ENCODE measurements at places on chromosomes 11 and 22.

- DNase-seq: peak; percentile 80
Measured at GRCh38 chr11:10669258-10670033, 24.1 kb downstream of the IRAG1 start.

- DNase-seq: no peak
Measured at GRCh38 chr11:2440646-2441045, 3.7 kb downstream of the TRPM5 start.

DNA sequence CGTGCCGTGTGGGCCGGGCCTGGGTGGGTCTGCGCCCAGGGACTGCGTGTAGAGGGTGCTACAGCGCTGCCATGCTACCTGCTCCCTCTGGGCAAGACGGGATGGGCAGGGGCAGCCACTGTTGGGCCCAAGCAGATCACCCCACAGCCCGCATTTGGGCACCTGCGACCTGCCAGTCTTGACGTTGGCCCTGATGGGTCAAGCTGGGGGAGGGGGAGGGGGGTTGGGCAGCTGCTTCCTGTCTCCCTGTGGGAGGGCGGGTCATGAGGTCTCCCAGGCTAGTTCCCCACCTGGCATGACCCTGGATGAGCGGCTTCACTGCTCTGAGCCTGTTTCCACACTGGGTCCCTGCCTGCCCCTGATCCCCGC, 2.8 kb upstream of the RPS19BP1 start:
- DNase-seq: no peak

DNA sequence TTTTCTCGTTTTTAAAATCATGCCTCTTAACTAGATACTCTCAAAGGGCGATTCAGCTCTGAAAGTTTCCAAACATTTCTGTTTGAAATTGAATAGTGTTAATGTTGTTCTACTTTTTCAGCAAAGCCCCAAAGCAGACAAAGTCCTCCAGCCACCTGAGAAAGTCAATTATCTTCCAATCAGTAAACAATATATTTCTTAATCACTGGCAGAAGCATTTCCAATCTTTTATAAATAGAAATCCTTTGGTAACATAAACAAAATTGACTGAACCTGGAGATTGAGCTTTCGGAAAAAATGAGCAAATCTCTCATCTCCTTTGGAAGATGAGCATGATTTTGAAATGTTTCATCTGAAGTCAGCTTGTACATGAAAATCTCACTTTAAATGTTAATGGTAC, 84.4 kb upstream of the FIBIN start:
- DNase-seq: no peak

DNA sequence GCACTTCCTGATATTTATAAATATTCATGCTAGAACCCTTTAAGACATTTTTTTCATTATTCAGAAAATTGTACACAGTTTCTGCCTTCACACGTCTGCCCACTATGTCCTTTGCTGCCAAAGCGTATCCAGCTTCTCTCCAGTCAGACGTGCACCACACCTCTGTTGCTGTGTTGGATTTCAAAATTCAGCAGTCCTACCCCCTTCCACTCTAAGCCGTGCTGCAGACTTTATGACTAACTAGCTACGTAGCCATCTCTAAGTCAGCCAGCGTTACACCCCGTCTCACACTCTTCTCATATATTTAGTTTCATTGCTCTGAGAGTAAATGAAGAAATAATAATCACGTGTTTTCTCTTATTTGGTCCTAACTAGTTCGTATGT, 28.2 kb upstream of the OPCML start:
- no peak for DNase-seq

GRCh38 chr22:39773976-39774539, 119.5 kb downstream of the ENTHD1 start:
- DNase-seq: no peak

DNA sequence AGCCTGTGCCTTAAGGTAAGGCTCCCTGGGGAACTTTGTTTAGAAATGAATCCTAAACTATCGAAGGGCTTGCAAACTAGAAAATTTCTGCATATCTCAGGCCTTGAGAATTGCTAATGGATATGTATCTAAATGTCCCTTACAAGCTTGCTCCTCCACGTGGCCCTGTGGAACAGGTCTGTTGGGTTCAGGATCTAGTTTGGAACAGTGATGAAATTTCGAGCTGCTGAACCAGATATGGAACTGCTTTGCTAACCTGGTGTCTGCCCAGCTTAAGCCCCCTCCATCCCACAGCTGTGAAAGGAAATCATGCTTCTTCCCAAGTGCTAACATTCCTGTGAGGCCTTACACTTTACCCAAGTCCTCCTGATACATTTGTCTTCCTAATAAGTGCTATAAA, 11.6 kb downstream of the SREBF2 start:
- no peak for DNase-seq

- no peak for DNase-seq
Measured at GRCh38 chr11:12143461-12144258, 33.3 kb downstream of the MICAL2 start.

- no peak for DNase-seq
Measured at GRCh38 chr11:84524422-84525051, 1102.6 kb downstream of the DLG2 start.

DNA sequence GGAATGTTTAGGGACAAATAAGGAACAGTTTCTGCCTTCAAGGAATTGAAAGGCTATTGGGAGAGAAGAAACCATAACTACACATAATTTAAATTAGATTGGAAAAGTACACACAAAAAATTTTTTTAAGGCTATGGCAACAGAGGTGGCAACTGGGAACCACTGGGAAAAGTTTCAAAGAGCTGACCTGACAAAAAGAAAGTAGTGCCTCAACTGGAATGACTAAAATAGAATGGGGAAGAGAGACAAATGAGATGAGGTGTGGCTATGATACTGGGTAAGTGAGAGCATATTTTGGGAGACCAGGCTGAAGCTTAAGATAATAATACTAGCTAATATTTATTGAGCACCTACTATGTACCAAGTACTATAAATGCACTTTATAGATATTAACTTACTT, 2.9 kb upstream of the AKIP1 start:
- DNase-seq: no peak

DNA sequence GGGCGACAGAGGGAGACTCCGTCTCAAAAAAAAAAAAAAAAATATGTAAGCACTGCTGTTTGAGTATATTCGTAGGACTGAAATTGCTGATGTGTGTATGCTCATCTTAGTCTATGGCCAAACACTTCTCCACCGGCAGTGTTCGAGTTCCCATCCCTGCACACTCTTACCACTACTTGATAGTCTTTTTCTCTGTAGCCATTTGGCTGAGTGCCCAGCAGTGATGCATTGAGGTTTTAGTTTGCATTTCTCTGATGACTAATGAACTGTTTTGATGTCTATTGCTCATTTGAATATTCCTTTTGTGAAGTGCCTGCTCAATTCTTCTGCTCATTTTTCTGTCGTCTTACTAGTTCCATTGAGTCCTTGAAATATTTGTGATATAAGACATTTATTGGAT, 1.9 kb downstream of the TIRAP start:
- DNase-seq: no peak

- no peak for DNase-seq
Measured at GRCh38 chr11:33379947-33380346, 122.8 kb downstream of the HIPK3 start.

GRCh38 chr11:57370251-57370650, 10.7 kb downstream of the PRG3 start:
- no peak for DNase-seq

- no peak for DNase-seq
Measured at GRCh38 chr22:46769191-46769675, 6.8 kb downstream of the TBC1D22A start.

GRCh38 chr11:44790211-44790610, 63.4 kb downstream of the TSPAN18 start:
- DNase-seq: no peak

Measured in NCI-H187 treated with DMSO at 0.1 percent for 48 hours (cell line).